ENCODE measurements at places on chromosomes 16 and 17.

DNA sequence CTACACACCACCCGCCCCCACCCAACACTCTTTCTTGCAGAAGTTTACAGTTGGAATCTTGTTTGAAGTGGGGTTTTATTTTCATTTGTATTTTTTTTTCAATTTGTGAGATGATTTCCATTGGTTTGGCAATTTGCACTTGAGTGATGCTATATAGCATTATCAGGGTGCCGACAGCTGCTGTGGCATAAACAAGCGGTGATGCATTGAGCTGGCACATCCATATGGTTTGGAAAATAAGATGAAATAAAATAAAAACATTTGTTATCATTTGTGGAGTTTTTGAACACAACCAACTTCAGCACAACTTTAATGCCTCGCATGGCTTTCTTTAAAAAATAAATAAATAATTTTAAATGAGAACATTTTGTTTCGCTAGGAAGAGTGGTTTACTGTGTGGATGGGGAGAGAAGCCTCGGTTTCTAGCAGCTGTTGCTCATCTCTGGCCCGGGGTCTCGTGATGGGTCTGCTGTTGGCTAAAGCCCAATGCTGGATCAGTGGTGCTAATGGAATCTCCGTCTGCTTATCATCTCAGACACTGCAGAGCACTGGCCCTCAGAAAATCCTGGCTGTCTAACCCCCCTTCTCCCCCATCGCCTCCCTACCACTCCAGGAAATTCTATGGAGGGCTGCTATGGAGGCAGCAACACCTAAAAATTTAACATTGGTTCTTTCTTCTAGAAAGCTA, 192.3 kb upstream of the MAF start:
- DNase-seq = no peak

- no peak for DNase-seq
Measured at GRCh38 chr16:81495321-81496234, 51.0 kb downstream of the CMIP start.

DNA sequence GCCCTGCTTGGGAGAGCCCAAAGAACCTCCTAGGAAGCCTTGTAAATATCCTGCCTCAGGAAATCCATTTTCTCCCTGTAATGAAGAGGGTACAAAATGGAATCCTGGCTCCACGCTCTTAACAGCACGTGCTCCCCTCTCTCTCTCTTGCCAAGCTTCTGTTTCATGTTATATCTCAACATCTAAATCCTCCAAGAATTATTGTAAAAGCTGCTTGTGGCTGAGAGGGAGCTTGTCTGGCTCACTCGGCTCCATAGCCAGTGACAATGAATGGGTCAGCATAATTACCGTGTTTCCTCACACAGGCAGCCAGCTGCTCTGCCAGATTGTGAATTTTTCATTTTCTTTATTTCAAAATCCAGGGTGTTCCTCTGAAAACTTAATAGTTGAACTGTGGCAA, 317.8 kb downstream of the RBFOX1 start:
- DNase-seq = no peak

GRCh38 chr16:14606102-14606501, 24.0 kb downstream of the PARN start:
- DNase-seq = no peak

- no peak for DNase-seq
Measured at GRCh38 chr17:72191921-72192799, 71.3 kb downstream of the SOX9 start.

- DNase-seq = no peak
Measured at GRCh38 chr16:80164966-80165550, 375.7 kb upstream of the DYNLRB2 start.

- no peak for DNase-seq
Measured at GRCh38 chr17:73165616-73166404, 1.0 kb downstream of the SSTR2 start.

DNA sequence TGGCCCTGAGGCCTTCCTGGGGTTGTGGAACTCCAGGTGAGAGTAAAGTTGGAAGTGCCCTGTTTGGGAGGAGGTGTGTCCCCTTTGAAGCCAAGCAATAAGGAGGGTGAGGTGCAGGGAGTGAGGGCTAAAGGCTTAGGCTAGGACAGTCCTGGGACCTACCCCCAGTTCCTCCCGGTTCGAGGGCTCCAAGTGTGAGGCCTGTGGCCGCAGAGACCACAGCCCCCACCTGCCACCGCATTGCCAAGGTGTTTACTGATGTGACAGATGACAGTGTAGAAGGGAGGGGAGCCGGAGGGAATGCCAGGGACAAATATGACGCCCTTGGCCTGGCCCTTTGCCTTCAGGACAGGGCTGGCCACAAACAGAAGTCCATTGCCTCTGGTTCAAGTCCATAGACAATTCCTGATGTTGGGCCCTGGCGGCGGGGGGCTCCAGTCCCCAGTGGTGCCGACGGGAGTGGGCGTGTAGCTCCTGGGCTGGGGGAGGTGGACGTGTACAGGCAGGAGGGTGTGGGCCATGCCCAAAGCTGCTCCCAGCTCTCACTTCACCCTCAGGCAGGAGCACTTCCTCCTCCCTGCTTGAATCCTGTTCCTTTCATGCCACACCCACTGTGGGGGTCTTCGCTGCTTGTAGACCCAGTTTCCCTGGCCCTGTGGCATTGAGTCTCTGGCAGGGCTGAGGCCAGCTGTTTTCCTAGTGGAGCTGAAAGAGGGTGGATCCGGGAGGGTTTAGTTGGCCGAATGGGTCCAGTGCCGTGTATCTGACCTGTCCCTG, 3.2 kb downstream of the ADORA2B start:
- DNase-seq = no peak

DNA sequence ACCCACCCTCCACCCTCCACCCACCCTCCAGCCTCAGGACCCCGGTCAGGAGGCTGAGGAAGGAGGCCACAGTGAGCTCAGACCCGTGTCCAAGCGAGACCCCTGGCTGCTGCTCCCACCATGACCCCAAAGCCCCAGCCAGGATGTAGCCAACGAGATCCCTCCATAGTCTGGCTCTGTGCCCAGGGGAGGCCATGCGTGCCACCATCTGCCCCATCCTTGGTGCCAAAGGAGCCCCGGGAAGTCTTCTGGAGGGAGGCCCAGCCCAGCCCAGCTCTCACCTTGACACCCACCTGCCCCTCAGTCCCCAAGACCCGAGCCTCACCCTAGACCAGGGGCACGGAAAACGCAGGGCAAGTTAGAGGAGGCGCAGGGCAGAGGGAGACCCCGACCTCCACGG, 34.2 kb downstream of the PIEZO1 start:
- no peak for DNase-seq

DNA sequence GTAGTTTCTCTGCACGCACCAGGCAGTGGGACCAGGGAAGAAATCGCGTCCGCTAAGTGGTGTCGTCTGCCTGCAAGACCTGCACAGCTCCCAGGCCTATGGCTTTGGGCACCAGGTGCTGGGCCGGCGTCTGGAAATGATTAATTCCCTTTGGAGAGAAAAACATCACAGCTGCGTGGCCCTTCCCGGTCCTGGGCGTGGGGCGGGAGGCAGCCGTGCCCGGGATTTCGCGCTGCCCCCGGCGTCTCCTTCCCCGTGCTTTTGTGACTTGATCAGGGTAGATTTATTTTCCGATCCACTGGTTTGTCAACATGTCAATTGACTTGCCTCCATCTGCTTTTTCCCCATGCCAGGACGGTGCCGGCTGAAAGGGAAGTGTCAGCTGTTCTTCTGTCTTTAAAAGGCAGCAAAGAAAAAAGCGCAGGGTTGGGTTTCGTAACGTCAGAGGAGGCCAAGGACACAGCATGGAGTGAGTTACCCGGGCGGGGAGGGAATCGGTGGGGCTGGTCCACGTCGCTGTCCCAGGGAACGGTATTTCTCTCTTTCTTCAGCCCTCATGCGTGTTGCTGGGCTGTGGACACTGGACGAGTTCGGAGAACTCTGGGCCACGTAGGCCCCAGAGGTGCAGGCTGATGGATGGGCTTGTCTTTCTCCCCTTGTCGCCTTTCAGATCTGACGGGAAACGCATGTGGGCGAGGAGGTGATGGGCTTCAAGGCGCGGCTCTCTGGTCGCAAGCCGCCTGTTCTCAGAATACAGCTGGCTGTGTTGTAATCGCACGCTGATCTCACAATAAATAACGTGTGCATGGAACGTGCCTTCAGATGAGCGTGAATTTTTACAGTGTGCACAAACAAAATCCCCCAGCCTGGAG, 188.1 kb upstream of the ZNF469 start:
- DNase-seq = no peak

DNA sequence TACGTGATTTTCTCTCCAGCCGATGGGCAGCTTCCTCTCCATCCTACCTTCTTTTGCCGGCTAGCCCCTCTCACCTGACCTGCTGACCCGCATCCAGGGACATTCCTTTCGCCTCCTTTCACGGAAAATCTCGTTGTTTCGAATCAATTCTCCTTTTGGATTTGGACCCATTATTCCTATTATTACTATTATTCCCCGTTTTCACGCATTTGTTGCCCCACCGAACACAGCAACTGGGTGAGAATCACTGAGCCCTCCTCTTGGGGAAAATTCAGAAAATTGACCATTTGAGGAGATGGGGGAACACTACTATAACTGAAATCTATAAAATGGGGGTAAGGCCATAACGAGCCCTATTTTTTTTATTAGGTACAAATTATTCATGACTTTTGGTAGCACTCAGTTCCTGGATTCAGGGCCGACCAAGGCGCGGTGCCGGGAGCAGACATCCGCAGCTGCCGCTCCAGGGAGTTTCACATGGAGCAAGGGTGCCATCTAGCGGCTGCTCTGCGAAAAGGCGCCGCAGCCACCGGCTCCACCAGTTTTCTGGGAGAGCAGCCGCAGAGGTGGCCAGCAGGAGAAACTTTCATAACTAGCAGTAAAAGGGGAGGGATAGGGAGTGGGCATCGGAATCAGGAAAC, 3.3 kb upstream of the HOXB8 start:
- DNase-seq = peak; percentile 72

DNA sequence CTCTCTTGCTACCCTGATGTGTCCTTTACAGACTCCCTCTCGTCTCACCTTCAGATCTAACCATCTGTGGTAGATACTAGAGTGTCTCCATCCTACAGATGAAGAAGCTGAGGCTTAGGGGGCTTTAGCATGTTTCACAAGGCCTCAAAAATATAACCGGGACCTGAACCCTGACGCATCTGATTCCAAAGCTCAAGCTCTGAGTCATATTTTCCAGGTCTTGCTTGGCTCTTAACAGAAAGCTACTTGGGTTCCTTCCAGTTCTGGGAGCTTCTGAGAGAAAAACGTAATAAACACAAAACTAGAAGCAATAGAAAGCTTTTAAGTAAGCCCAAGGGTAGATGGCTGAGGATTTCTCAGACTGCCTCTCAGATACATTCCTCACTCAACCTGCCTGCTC, 224.3 kb upstream of the EEF2KMT start:
- no peak for DNase-seq

- DNase-seq = no peak
Measured at GRCh38 chr17:14940938-14941265, 324.2 kb downstream of the PMP22 start.

DNA sequence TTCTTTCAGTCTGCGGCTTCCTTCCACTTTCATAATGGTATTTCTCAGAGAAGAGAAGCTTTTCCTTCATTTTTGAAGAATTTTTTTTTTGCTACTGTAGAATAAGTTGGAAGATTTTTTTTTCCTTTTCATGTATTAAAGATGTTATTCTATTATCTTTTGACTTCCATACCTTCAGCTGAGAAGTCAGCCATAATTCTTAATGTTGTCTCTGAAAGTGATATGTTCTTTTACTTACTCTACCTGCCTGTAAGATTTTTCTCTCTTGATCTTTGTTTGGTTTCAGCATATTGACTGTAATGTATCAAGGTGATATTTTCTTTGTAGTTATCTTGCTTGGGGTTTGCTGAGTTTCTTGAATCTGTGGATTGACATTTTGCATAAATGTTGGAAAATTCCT, 143.5 kb upstream of the TOX3 start:
- DNase-seq = no peak

GRCh38 chr17:36133602-36134236, 30.1 kb downstream of the CCL4 start:
- DNase-seq = no peak

- no peak for DNase-seq
Measured at GRCh38 chr17:48498164-48498850, 32.5 kb downstream of the HOXB1 start.

DNA sequence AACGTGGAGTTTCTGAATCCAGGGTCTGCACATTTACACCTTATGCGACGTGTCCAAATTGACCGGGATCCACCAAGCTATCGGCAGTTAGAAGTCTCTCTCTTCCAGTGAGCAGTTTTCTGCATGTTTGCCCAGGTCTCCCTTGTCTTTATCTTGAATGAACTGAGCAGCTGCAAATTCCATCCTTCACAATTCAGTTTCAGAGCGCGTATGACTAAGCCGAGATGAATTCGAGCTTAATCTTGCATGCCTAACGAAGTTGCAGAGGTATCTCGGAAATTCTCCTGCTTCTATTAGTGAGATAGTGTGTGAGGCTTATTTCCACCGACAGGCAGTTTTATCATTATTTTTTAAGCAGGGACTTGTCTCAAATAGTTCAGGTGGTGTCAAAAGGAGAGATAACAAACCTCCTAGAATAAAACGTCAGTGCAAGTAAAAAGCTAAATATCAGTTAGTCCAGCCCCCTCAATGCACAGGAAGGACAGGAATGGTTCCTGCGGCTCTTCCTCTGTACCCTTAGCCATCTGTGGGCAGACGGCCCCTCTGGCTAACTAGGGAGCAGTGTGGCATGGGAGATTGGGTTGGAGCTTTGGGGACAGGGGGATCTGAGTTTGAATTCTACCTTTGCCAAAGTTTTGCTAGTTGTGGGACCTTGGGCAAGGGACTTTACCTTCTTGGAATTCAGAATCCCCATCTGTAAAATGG, 93.0 kb upstream of the GPR139 start:
- no peak for DNase-seq

DNA sequence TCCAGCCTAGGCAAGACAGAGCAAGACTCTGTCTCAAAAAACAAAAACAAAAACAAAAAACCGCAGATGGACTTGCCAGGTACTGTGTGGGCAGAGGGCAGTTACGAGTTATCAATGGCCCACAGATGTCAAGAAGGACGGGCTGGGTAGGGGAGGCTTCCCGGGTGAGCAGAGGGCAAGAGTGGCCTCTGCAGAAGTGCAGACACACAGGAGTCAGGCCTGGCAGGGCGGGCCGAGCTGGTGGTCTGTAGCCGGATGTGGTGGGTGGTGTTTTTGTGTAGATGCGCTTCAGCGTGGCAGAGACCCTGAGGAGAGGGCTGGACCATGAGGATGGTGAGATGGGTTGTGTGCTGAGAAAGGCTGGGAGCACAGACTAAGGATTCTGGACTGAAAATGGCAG, 44.9 kb upstream of the KDM6B start:
- no peak for DNase-seq

DNA sequence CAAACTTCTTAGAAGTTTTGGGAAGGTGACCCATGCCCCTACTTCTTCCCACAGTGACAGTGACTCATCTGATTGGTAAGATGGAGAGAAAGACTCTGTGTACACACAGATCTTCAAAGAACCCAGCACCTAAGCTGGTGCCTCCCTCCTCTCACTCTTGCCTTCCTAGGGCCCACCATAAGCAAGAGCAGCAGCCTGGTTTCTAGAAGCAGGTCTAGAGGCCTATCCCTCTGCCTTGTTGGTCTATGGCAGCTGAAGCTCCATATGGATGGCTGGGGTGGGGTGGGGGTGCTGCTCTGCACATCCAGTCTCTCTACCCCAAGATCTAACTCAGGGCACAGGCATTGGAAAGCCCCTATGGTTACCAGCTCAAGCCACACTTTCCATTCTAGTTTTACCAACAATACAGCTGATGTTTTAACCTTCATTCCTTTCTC, 47.5 kb downstream of the STAT3 start:
- no peak for DNase-seq

- DNase-seq = no peak
Measured at GRCh38 chr16:85573045-85573695, 40.0 kb upstream of the GSE1 start.
